Aorta (tissue), 5 donors: ENCODE measurements at places on chromosomes 16 and 17. TPM values are rescaled to one million over a fixed set of nuclear protein-coding genes. Genes with fewer than 3 reads are reported as not detected.

HOXB6 gene
- total RNA-seq, result 5.8 TPM

- no peaks in the 10 kb centered on the region for H3K4me1 ChIP-seq
- peak; percentile 84 for DNase-seq
- no peak overlapping the region for H3K27ac ChIP-seq
- no peaks in the 10 kb centered on the region for H3K27me3 ChIP-seq
- H3K4me3 ChIP-seq, result no peak overlapping the region
Measured at GRCh38 chr17:77555741-77556291, 402.7 kb upstream of the TNRC6C start.

DNA sequence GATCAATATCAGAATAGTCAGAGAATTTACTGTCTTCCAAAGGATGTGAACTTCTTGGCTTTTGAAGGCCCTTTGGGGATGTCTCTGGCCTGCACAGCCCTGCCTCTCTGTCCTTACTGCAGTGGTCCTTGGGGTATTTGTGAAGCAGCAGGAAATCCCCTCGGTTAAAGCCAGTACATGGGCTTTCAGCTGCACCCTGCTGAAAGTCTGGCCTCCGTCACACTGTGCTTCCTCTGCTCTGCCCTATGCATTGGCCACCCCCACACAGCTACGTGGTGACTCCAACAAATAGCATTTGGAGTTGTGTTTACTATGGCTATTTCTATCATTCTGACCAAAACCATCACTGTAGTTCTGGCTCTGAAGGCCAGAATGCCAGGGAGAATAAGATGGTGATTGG, 21.2 kb downstream of the SYCE1L start:
- no peak overlapping the region for H3K27ac ChIP-seq
- no peaks in the 10 kb centered on the region for H3K36me3 ChIP-seq
- DNase-seq, result no peak
- no peak overlapping the region for H3K4me3 ChIP-seq
- no peaks in the 10 kb centered on the region for H3K27me3 ChIP-seq
- no peaks in the 10 kb centered on the region for H3K4me1 ChIP-seq

FBXL19 gene
- total RNA-seq, result 22.7 TPM

- no peak overlapping the region for H3K4me3 ChIP-seq
- no peaks in the 10 kb centered on the region for H3K36me3 ChIP-seq
- DNase-seq, result no peak
- H3K27ac ChIP-seq, result no peak overlapping the region
Measured at GRCh38 chr16:51148678-51149228, 2.3 kb downstream of the SALL1 start.

GRCh38 chr17:76816590-76817135, 51.5 kb upstream of the MGAT5B start:
- H3K4me1 ChIP-seq, result no peaks in the 10 kb centered on the region
- no peak for DNase-seq
- no peaks in the 10 kb centered on the region for H3K27me3 ChIP-seq
- H3K27ac ChIP-seq, result no peak overlapping the region
- no peaks in the 10 kb centered on the region for H3K36me3 ChIP-seq

CTRL gene
- 0.84 TPM for total RNA-seq

FZD2 gene
- 7.4 TPM for total RNA-seq

DNA sequence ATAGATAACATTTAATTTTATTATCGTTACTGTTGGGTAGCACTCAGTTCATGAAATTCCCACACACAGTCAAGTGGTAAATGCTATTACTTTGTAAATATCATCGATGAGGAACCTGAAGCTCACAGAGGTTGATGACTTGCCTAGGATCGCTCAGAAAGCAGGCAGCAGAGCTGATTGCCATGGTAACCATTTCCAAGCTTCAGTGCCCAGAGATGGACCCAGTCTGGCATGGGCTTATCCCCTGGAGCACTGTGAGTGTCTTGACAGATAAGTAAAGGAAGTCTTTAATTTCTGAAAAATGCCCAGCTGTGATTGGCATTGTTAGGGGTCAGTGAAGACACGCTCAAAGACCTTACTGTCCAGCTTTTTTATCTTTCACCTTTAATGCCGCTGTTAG, 95.0 kb downstream of the PRKCB start:
- peaks cover 5% of the 10 kb centered on the region for H3K27me3 ChIP-seq
- DNase-seq, result no peak
- H3K4me1 ChIP-seq, result no peaks in the 10 kb centered on the region
- no peak overlapping the region for H3K4me3 ChIP-seq
- no peaks in the 10 kb centered on the region for H3K36me3 ChIP-seq
- no peak overlapping the region for H3K27ac ChIP-seq
